ENCODE measurements at places on chromosomes 4 and X.

GRCh38 chr4:3724319-3725231 lies 41.6 kb upstream of the ADRA2C start:
- no peak for DNase-seq

GRCh38 chr4:51870441-51871188 lies 27.7 kb downstream of the DCUN1D4 start:
- no peak for DNase-seq

GRCh38 chrX:71536285-71536684 lies 3.4 kb downstream of the OGT start:
- DNase-seq = no peak

DNA sequence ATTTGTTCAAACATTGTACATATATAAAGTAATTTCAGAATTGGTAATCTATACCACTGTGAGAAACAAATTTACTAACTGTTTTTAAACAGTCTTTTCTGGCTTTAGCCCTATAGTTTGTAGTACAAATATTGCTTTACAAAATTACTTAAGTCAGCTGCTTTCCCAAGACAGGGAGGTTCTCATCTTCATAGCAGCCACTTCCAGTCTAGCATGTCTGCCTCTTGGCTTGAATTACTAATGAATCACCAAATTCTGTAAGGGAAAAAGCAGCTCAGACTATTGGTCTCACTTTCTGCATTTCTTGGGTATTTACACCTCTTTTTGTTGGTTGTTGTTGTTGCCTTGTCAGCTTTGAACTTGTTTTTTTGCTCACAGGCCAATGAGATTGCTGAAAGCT lies 187.2 kb downstream of the NPFFR2 start:
- no peak for DNase-seq

- DNase-seq = no peak
Observed at GRCh38 chrX:110397904-110398303, 39.3 kb downstream of the RTL9 start.

DNA sequence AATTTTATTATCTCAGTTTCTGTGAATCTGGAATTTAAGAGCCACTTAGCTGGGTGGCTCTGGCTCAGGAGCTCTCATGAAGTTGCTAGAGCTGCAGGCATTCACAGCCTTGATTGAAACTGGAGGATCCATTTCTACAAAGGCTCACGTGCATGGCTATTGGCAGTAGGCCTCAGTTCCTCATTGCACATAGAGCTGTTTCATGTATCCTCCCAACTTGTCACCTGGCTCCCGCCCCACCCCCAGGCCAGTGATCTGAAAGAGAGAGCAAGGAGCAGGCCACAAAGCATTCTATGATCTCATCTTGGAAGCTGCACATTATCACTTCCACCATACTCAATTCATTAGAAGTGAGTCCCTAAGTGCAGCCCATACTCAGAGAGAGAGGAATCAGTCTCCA lies 18.5 kb upstream of the AP1AR start:
- no peak for DNase-seq

GRCh38 chr4:86106475-86106874 lies 253.4 kb downstream of the MAPK10 start:
- DNase-seq = no peak

GRCh38 chrX:146967306-146967705 lies 152.8 kb upstream of the CXorf51A start:
- DNase-seq = no peak

- DNase-seq = no peak
Observed at GRCh38 chr4:37068580-37068979, 176.0 kb upstream of the NWD2 start.

- no peak for DNase-seq
Observed at GRCh38 chrX:24396236-24396930, 35.9 kb downstream of the SUPT20HL1 start.

DNA sequence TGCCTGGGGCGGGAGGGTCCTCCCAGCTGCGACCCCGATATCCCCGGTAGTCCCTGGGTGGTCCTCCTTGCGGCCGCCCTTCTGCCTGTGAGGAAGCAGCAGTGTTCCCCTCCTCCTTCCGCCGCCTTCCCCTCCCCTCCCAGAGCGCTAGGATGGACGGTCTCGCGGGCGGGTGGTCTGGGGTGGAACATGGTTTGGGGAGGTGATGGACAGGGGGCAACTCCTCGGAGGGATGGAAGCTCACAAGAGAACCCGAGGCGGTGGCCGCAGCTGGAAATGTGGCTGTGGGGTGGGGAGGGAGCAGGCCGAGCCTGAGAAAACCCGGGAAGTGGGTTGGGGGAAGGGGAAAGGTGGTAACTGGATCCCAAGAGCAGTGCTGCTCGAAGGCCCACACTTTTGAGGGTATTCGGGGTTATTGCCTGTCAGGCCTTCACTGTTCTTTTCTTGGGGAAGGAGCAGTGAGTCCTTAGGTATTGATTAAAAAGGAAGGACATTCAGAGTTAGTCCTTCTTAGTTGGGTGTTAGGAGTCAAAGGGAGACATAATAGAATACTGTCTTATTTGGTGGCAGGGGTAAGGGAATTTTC lies 581 bp downstream of the UBE2K start:
- no peak for DNase-seq

DNA sequence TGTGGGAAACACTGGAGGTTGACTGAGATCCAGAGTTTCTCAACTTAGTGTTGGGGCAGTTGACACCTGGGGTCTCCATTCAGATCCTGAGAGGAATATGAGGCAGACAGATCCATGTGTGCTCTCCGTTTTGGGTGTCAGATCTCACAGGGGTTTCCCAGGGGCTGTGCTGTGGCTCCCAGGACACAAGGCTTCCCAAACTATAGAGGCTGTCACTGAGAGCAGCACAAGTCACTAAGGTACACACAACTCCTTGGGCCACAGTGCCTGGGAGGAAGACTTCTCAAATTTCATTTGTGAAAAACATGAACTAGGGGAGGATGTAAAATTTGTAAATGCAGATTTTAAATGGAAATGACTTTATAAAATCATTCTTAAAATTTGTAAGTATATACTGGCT lies 363.6 kb downstream of the FBXO8 start:
- no peak for DNase-seq

- DNase-seq = no peak
Observed at GRCh38 chr4:105725623-105726022, 17.0 kb downstream of the GSTCD start.

DNA sequence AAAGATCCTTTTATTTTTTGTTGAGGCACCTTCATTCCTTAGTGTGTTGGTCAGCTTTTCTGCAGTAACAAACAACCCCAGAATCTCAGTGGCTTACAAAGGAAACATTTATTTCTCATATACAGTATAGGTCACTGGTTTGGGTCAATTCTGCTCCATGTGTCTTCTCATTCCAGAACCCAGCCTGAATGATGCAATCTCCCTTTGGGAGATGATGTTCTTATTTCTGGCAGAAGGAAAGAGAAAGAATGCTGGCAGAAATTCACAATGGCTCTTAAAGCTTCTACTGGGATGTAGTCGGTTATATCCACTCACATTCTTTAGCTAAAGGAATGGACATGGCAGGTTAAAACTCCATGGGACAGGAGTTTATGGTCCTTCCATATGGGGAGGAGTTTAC lies 42.3 kb downstream of the IDS start:
- no peak for DNase-seq

- no peak for DNase-seq
Observed at GRCh38 chrX:50707405-50707804, 106.6 kb downstream of the SHROOM4 start.

DNA sequence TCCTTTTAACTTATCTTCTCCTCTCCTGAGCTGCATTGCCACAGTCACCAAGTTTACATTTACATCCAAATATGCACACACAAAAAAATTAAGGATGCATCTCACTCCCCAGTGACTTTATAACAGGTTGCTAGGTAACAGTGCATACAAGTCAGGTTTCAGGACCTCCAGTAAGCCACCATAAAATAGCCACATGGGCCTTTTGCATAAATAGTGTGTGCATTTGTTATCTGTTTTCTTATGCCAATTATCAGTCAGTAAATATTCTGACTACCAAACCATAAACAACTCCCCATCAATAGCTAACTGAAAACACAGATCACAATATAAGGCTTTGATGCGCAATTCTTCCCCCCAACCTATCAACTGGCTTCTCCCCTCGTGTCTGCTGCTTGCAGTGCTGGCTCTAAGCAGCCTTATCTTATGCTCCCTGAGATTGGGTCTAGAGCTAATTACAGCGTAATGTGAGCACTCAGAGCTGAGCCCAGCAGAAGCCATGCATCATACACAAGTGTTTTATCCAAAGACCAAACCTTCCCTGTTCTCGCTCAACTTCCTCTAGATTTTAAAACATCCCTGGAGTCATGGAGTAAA lies 55.4 kb downstream of the ZNF827 start:
- no peak for DNase-seq

DNA sequence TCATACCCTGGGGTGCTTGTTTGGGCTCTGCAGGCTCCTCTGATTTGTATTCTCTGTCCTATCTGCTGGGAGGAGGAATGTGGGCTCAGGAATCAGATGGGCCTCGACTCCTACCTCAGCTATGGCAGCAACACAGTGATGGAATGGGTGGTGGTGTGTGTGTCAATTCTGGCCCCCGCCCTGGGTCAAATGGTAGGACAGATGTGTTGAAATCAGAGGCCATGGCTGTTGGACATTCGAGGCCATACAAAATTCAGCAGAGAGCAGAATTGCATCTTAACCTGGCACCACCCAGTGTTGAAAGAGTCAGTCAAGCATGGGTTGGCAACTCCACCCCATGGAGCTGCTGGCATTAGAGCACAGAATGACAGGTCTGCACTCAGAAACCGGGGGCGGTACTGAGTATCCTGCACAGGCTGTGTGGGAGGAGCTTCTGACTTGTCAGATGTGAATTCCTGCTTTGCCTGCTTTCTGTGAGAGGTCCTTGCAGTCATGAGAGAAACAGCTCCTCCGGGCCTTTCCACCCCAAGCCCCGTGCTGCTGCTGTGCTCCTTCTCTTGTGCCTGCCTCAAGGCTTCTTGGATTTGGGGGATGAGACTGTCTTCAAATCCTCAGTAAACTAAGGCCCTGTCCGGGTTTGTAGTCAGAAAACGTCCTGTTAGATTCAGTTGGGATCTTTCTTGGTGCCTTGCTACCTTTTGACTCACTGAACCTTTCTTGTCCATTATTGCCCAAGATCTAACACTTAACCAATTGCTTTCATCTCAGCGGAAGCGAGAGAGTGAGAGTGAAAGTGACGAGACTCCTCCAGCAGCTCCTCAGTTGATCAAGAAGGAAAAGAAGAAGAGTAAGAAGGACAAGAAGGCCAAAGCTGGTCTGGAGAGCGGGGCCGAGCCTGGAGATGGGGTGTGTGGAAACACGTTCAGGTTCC lies 13.0 kb downstream of the DKC1 start:
- no peak for DNase-seq

- no peak for DNase-seq
Observed at GRCh38 chr4:150501009-150501727, 80.8 kb upstream of the MAB21L2 start.

DNA sequence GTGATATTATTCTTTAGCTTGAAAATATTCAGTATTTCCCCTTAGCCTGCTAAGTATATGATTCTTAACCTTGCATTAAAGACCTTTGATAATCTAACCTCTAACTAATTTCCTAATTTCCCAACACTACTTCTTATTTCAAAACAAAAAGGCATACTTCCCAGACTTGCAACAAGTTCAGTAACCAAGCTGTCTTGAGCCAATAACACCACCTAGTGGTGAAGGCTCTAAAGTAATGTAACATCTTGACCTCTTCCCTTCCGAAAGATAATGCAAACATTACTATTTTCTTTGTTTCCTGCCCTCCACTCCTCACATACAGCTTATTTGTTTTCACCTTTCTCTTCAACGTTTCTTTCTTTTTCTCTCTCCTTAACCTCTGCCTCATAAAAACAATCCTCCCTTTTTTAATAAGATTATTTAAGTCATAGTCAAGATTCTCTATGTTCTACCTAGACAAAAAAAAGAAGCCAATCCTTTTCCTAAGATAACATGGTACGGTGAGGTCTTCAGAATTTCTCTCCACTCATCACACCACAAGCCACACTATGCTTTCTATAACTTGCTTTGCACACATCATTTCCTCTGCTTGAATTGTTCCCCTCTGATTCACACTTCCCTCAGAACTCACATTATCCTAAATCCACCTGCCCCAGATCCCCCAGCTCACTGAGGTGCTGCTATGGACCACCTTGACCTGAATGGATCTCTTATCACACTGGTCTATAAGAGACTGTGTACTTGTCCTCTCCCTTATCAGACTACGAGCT lies 3.5 kb downstream of the FAT1 start:
- DNase-seq = no peak

DNA sequence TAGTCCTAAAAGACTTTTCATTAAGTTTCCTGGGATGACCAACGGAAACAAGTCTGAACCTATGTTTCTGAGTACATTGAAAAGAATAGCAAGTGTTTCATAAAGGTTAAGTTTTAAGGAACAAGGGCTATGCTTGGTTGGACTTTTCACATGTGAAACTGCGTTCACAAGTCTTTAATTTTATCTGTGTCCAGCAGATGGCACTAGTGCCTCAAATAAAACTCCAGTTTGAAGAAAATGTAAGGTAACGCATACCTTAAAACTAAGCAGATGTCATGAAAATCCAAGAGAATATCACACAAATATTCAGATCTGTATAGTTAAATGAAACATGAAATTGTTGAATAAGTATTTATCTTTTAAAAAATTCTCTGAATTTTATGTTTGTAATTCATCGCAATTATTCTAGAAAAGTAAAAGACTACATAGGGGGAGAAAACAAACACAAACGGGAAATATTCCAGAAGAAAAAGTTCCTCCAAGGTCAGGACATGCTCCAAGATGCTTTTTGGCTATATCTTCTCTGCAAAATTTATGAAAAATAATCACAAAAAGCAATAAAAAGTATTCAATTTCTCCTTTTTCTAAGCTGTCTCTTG lies 89.6 kb upstream of the MAD2L1 start:
- DNase-seq = no peak

All from GM18507 (cell line).